ENCODE measurements at places on chromosomes 6 and 20.

DNA sequence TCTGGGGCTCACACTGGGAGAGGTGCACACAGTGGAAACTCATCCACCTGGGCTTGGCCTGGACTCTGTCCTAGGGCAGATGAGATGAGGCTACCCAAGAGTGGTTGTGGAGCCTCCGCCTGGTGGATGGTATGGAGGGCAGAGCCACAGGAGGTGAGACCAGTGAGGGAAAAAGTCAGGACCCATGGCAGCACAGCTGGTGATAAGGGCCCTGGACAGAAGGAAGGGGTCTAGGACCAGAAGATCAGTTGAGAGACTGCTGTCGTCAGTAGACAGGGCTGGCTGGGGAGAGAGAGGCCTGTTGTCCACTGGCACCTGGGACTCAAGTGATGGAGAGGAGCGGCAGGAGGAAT is 29.8 kb downstream of the PLCG1 start:
- H3K4me3 ChIP-seq, result no peak overlapping the region
- no peak overlapping the region for H3K27ac ChIP-seq
- H3K4me1 ChIP-seq, result peaks cover 12% of the 10 kb centered on the region
- peaks cover 86% of the 10 kb centered on the region for H3K36me3 ChIP-seq
- no peaks in the 10 kb centered on the region for H3K27me3 ChIP-seq
- no peak for DNase-seq

- H3K4me3 ChIP-seq, result no peak overlapping the region
- peaks cover 3% of the 10 kb centered on the region for H3K27me3 ChIP-seq
- no peaks in the 10 kb centered on the region for H3K36me3 ChIP-seq
- peaks cover 5% of the 10 kb centered on the region for H3K4me1 ChIP-seq
- no peak overlapping the region for H3K27ac ChIP-seq
Observed at GRCh38 chr6:119158057-119158848, 79.8 kb upstream of the FAM184A start.

DNA sequence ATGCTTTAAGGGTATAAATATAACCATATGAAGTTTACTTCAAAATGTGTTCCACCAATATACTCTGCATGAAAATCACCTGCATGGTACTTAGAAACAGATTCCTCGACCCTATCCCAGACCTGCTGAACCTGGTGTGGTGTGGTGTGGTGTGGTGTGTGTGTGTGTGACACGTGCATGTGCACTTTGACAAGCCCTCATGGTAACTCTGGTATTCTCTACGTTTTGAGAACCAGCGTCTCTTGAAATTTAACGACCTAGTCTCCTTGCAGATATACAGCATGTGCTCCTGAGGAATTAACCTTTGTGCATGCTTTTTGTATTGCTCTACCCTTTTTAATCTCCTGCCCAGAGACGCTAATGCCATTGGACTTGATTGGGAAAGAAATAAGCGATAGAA is 29.5 kb downstream of the GGTLC1 start:
- H3K4me3 ChIP-seq, result no peak overlapping the region
- no peaks in the 10 kb centered on the region for H3K36me3 ChIP-seq
- no peak overlapping the region for H3K27ac ChIP-seq
- H3K27me3 ChIP-seq, result peaks cover 6% of the 10 kb centered on the region
- H3K4me1 ChIP-seq, result no peaks in the 10 kb centered on the region

GRCh38 chr6:36326356-36326995 is 10.2 kb downstream of the BNIP5 start:
- peaks cover 2% of the 10 kb centered on the region for H3K27me3 ChIP-seq
- no peak overlapping the region for H3K27ac ChIP-seq
- no peak overlapping the region for H3K4me3 ChIP-seq
- H3K36me3 ChIP-seq, result no peaks in the 10 kb centered on the region

GRCh38 chr6:109241199-109241598 is 141.1 kb downstream of the CD164 start:
- peaks cover 9% of the 10 kb centered on the region for H3K4me1 ChIP-seq
- H3K4me3 ChIP-seq, result no peak overlapping the region
- H3K27ac ChIP-seq, result no peak overlapping the region
- no peak for DNase-seq
- no peaks in the 10 kb centered on the region for H3K36me3 ChIP-seq

- H3K4me3 ChIP-seq, result no peak overlapping the region
- no peaks in the 10 kb centered on the region for H3K4me1 ChIP-seq
- no peaks in the 10 kb centered on the region for H3K36me3 ChIP-seq
- DNase-seq, result no peak
- H3K27ac ChIP-seq, result no peak overlapping the region
- no peaks in the 10 kb centered on the region for H3K27me3 ChIP-seq
Observed at GRCh38 chr6:71822625-71823024, 63.7 kb upstream of the RIMS1 start.

GRCh38 chr20:25206548-25206947 is 11.0 kb downstream of the ENTPD6 start:
- DNase-seq, result no peak
- peaks cover 20% of the 10 kb centered on the region for H3K4me1 ChIP-seq
- H3K27me3 ChIP-seq, result no peaks in the 10 kb centered on the region
- H3K4me3 ChIP-seq, result no peak overlapping the region
- no peak overlapping the region for H3K27ac ChIP-seq

GRCh38 chr6:118469468-118469867 is 78.6 kb upstream of the PLN start:
- H3K4me1 ChIP-seq, result no peaks in the 10 kb centered on the region
- H3K27me3 ChIP-seq, result no peaks in the 10 kb centered on the region
- H3K27ac ChIP-seq, result no peak overlapping the region
- peaks cover 64% of the 10 kb centered on the region for H3K36me3 ChIP-seq
- no peak for DNase-seq

DNA sequence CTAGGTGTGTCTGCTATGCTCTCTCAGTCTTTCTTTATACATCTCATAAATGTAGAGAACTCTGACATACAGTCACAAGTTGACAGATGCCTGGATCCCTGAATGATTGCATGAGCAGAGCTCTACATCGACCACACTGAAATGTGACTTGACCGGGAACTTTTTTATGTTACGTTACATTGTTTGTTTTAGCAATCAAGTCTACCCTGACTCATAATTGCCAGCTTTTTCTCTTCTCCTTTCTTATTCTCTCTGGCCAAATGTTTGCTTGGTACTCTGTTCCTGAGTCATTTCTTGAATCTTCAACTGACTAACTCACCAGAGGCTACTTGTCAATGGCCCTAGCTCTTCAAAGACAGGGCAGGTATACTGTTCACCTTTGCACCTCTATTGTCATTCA is 213.6 kb upstream of the DTNBP1 start:
- no peak overlapping the region for H3K4me3 ChIP-seq
- DNase-seq, result no peak
- peaks cover under 1% of the 10 kb centered on the region for H3K27me3 ChIP-seq
- H3K36me3 ChIP-seq, result no peaks in the 10 kb centered on the region

GRCh38 chr6:79506251-79506650 is 31.0 kb downstream of the LCA5 start:
- DNase-seq, result no peak
- no peak overlapping the region for H3K27ac ChIP-seq
- H3K36me3 ChIP-seq, result no peaks in the 10 kb centered on the region
- H3K4me3 ChIP-seq, result no peak overlapping the region

DNA sequence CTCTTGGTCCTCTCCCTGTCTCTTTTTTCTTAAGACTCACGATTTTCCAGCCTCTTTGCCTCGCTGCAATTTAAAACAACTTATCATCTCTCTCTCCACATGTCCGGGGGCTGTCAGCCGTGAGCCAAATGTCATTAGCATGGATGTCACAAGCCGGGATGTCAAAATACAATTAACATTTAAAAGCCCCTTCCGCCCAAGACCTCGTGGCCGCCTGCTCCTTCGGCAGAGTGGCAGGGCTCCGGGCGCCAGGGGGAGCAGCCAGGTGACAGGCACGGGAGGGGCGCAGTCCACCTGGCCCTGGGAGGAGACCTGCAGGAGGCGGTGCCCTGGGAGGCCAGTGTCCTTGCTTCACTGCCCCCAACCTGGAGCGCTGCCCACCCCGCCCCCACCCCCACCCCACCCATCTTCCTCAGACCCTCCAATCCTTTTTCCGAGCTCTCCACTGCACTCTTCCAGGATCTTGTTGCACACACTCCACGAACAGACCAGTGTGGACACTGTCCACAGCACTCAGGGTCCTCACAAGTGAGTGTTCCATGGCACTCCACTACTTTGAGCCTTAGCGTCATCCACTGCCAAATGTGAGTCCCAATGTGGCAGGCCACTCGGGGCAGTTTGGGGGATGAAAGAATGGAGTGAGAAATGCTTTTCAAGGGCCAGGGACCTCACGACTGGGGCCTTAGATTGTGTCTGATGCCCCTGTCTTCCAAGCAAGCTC is 5.6 kb upstream of the GRM4 start:
- no peak for DNase-seq
- H3K4me3 ChIP-seq, result no peak overlapping the region
- no peaks in the 10 kb centered on the region for H3K36me3 ChIP-seq
- H3K4me1 ChIP-seq, result peaks cover 15% of the 10 kb centered on the region

DNA sequence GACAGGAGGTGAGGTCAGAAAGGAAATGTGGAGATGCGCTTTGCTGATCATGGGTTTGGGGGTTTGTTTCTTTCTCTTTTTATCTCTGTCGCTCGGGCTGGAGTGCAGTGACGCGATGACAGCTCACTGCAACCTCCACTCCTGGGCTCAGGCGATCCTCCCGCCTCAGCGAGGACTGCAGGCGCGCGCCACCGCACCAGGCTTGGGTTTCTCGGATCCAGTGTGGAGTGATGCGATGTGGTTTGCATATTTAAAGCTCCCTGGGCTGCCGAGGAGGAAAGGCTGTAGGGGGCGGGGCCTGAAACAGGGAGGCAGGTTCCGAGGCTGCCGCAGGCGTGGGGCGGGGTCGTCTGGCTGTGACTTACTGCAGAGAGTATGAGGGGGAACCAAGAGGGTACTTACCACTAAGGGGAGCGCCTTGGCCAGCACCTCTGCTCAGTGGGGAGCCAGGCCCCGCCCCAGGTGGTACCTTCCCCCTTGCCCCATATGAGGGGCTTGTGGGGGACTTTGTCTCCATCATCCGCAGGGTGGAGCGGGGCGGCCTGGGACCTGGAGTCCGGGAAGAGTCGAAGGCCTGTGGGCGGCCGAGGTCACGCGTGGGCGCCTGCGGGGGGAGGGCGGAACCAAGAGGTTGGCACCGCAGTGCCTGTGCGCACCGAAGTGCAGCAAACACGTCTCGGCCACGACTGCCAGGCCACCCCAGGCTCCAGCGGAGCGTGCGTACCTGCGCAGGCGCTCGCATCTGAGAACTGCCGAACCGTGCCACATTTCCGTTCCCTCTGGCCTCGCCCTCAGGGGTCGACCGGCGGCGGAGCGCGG is 12.7 kb upstream of the BAK1 start:
- no peaks in the 10 kb centered on the region for H3K36me3 ChIP-seq
- peak; percentile 71 for DNase-seq
- peak overlapping the region; percentile 58 for H3K4me3 ChIP-seq
- no peaks in the 10 kb centered on the region for H3K27me3 ChIP-seq

DNA sequence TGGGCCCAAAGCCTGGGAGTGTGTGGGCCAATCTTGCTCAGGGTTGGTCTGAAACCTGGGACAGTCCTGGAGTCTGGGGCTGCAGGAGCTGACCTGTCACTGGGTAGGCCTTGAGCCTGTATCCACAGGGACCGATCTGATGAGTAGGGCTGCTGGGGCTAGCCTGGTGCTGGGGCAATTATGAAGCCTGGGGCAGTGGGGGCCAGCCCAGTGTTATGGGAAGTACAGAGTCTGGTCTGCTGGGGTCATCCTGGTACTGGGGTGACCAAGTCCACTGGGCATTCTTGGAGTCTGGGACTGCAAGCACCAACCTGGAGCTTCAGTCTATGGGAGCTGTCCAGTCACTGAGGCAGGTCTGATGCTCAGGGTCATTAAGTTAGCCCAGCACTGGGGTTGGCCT is 20.7 kb downstream of the DEFB115 start:
- H3K27me3 ChIP-seq, result no peaks in the 10 kb centered on the region
- no peak overlapping the region for H3K27ac ChIP-seq
- no peaks in the 10 kb centered on the region for H3K36me3 ChIP-seq
- no peak for DNase-seq
- H3K4me1 ChIP-seq, result no peaks in the 10 kb centered on the region
- no peak overlapping the region for H3K4me3 ChIP-seq

- H3K27ac ChIP-seq, result no peak overlapping the region
- no peaks in the 10 kb centered on the region for H3K27me3 ChIP-seq
- H3K4me3 ChIP-seq, result no peak overlapping the region
- DNase-seq, result no peak
- H3K4me1 ChIP-seq, result no peaks in the 10 kb centered on the region
- H3K36me3 ChIP-seq, result peaks cover 20% of the 10 kb centered on the region
Observed at GRCh38 chr6:27406085-27406484, 17.5 kb downstream of the ZNF391 start.

GRCh38 chr20:38159566-38159956 is 5.5 kb downstream of the TGM2 start:
- no peak overlapping the region for H3K4me3 ChIP-seq
- peaks cover 5% of the 10 kb centered on the region for H3K4me1 ChIP-seq
- H3K27ac ChIP-seq, result no peak overlapping the region
- no peak for DNase-seq
- no peaks in the 10 kb centered on the region for H3K36me3 ChIP-seq

DNA sequence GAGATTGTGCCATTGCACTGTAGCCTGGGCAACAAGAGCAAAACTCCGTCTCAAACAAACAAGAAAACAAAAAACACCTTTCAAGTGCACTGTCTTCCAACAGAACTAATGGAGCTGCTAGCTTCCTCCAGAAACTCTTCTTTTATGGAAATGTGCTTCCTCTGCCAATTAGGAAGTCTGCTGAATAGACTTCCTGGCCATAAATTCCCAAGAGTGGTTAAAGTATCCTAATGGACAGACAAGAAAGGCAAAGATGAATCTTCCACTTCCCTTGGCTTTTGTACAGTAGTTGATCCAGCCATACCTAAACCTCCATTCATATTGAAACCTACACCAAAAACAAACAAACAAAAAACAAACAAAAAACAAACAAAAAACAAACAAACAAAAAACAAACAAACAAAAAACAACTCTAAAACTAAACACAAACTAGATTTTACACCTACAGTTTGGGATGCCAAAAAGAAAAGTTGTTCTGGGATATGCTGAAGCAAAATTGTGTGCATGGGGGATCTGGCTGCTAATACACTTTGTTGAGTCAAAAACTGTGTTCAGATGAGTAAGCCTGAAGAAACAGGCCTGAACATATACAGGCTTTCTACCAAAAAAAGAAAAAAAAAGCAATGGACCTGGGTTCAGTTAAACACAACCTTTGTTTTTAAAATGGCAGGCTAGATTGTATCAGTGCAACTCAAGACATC is 59.8 kb upstream of the CARMIL1 start:
- H3K27me3 ChIP-seq, result peaks cover 5% of the 10 kb centered on the region
- H3K4me3 ChIP-seq, result no peak overlapping the region
- peaks cover 7% of the 10 kb centered on the region for H3K4me1 ChIP-seq
- H3K36me3 ChIP-seq, result no peaks in the 10 kb centered on the region

DNA sequence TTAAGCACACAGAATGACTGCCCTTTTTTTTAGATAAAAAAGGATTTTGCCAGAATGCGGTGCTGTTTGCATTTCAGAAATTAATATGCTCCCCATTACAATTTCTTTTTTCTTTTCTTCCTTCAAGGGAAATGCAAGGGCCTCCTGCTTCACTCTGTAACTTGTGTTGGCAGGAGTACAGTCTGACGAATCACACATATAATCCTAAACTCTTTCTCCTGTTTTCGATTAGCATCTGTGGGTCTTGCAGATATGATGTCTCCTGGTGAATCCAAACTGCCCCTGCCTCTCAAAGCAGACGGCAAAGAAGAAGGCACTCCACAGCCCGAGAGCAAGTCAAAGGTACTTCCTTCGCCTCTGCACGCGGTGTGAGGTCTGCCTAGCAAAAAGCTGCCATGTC is 149.5 kb downstream of the TMEM242 start:
- no peaks in the 10 kb centered on the region for H3K27me3 ChIP-seq
- no peak overlapping the region for H3K27ac ChIP-seq
- H3K36me3 ChIP-seq, result peaks cover 65% of the 10 kb centered on the region
- no peak overlapping the region for H3K4me3 ChIP-seq
- no peak for DNase-seq

- DNase-seq, result no peak
- H3K27me3 ChIP-seq, result peaks cover 13% of the 10 kb centered on the region
- H3K4me3 ChIP-seq, result no peak overlapping the region
- no peaks in the 10 kb centered on the region for H3K4me1 ChIP-seq
Observed at GRCh38 chr6:149904661-149905370, 6.9 kb upstream of the RAET1E start.

Data from activated B cell treated with CpG ODN at 0.5 μM for 24 hours (primary cell).